Renal pelvis (tissue), 12 donors: ENCODE measurements at places on chromosomes 7 and 10.
A peak's percentile ranks its signal among the peaks of the same experiment; 100 is the strongest.

GRCh38 chr10:75746356-75746755 lies 314.9 kb downstream of the LRMDA start:
- DNase-seq: no peak

DNA sequence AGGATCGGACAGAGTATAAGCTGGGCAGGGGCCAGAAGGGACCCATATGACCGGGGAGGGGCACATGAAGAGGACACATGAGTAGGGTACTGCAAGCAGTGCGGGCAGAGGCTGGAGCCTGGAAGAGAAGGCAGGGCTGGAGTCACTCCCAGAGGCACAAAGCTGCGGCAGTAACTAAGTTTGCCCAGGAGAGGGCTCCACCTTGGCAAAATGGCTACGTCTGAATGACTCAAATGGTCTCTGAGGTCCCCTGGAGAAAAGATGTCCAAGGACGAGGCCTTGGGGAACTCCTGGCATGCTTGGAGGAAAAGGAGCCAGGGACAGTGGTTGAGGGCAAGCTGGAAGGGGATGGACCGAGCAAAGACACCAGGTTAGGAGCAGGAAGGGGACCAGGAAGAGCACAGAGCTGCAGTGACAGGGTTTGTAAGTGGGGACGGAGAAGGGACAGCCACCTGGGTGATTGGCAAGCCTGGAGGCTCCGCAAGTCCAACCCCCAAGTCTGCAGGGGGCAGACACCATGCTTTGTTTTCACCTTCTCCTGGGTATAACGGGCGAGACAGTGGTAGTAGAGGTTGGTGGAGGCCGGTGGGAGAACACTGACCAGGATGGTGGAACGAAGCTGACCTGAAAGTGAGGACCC lies 43.1 kb upstream of the LBX1 start:
- peak; percentile 62 for DNase-seq

- no peak for DNase-seq
Measured at GRCh38 chr7:127447326-127447945, 54.9 kb upstream of the ZNF800 start.

GRCh38 chr10:91090761-91091529 lies 129.5 kb upstream of the PCGF5 start:
- DNase-seq: no peak

DNA sequence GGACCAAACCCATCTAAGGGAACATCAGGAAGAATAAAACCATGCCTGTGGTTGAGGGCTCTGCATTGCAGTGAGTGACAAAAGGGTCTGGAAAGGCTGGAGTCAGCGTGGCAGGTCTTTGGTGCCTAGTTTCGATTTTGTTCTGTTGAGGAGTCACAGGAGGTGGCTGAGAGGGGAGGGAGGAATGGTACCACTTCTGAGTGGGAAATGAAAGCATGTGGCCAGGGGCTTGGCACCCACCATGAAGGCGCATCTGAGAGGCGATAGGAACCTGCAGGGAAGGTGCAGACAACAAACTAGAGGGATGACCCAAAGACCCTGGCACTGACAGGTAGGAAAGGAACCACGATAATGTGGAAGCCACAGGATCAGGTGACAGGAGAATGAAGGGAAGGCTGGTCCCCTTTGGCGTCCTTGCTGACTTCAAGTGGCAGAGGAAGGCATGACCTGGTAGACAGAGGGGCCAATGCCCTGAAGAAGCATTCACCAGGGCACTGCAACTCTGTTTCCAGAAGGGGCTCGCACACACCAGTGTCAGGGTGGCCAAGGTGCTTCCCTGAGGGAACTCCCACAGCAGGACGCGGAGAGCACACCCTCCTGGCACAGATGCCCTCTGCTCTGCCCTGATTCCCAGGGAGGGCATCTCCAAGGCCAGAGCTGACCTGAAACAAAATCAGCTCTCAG lies 41.7 kb downstream of the HIPK2 start:
- DNase-seq: no peak

DNA sequence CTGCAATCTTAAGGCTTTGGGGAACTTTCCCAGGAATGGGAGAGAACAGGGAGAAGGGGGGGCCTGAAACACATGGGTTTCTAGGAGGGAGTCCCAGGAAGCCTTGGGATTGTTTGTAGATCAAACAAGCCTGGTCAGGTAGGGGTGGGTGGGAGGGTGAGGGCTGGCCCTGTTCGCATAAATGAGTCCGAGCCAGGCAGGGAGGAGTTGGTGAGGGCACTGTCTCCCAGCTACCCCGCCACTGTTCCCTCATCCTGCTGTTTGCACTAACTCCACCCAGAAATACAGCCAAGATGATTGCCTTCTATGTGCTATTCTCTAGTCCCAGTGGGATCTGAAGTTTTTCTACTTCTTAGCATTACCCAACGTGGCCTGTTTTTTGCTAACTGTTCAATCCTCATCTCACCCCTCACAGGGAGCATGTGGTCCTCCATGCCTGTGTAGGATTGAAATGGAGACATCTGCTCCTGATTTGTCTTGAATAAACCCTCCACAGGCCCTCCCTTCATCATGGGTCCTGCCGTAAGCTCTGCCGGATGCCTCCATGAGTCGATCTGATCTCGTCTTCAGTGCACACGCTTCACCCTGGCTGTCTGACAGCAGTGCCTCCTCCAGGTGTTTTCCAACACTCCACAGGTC lies 257.0 kb downstream of the COBL start:
- no peak for DNase-seq

- DNase-seq: no peak
Measured at GRCh38 chr7:17915168-17915567, 25.1 kb downstream of the SNX13 start.

GRCh38 chr7:7869036-7869435 lies 99.6 kb upstream of the GLCCI1 start:
- no peak for DNase-seq

DNA sequence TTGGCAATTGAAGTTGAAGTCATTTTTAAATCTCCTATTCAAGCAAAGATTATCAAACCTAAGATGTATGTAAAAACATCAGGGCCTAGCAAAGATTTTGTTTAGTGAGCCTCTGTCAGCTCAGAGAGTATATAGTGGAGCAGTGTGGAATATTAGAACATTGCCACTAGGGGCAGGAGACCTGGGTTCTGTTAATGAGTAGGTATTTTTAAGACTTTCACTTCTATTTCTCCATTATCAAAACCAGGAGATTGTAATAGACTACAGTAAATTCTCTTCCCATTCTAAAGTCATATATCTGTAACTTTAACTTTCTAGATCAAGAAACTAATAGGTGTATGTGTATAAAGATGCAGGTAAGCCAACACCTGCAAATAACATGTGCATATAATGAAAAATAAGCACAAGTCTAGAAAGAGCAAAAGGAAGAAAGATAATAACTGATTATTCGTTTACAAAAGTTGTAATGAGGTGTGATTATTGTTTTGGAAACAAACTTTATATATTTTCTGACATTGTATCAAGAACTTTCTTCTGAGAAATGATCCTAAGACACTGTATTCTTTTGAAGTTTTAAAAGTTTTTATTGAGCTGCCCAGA lies 64.4 kb downstream of the KCND2 start:
- no peak for DNase-seq

GRCh38 chr10:34183016-34183796 lies 631.9 kb downstream of the PARD3 start:
- no peak for DNase-seq

GRCh38 chr10:80468002-80468401 lies 13.9 kb downstream of the TSPAN14 start:
- DNase-seq: no peak

DNA sequence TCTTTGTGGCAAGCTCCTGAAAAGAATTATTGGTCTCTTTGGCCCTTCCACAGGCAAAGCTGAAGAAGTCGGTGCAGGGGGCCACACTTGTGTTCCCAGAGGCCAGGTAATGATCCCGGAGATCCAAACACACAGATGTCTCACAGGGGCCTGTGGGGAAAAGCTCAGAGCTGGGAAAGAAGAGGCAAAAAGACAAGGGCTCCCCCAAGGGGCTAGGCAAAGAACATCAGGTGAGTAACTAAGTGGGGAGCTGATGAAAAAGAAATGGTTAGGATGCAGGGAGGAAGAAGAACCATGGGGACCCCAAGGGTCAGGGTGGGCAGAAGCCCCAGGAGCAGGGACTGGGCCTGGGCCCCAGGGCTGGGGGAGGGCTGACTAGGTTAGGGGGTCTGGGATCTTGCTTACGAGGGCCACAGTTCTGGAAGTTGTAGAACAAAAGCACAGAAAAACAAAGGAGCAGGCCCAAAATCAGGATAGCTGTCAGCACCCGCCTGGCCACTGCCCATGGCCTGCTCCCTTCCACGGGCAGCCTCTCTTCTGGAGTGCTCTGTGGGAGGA lies 1.1 kb downstream of the KEL start:
- DNase-seq: no peak

DNA sequence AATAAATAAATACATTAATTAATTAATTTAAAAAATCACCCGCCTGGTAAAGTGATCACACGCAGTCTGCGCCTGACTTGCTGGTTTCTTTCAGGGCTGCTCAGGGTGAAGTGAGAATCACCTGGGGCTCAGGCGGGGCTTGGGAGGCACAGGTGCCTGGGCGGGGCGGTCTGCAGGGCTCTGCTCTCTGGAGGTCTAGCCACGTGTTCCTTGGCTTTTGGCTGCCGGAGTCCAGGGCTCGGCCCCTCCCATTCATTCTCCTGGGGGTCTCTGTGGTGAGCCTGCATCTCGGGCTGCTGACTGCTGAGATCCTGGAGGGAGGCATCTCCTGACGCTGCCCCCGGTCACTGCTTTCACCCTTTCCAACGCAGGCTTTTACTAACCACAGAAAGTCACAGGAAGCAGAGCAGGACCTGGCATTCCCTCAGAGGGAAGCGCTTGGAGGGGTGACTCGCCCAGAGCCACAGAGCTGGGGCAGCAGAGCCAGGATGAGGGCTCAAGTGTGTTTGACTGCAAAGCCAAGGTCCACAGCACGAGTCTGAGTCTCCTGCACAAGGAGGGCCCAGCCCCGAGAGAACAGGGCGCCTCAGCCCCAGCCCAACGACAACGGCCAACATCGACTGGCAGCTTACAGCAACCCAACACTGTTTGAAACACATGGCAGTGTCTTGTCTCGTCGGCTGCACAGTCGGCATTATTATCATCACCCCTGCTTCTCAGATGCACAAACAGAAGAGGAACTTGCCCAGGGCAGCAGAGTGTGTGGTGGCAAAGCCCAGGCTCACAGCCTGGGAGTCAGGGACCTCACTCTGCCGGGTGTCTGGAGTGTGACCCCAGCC lies 22.4 kb upstream of the MNX1 start:
- no peak for DNase-seq
